ENCODE measurements at places on chromosomes 5 and 9. TPM values are rescaled to one million over a fixed set of nuclear protein-coding genes. Genes with fewer than 3 reads are reported as not detected.
A peak's percentile ranks its signal among the peaks of the same experiment; 100 is the strongest.

The RMI1 gene
- 9.0 TPM for total RNA-seq

The ACOT12 gene
- total RNA-seq, result 0.85 TPM

The PCDHGB5 gene
- total RNA-seq, result 19.8 TPM

The FOXD1 gene
- 3.4 TPM for total RNA-seq

The ZNF367 gene
- 2.1 TPM for total RNA-seq

The LHX3 gene
- total RNA-seq, result not detected

The THBS4 gene
- total RNA-seq, result 27.4 TPM

The TEK gene
- total RNA-seq, result 6.0 TPM

The PCDHB12 gene
- total RNA-seq, result 8.8 TPM

The CTSL gene
- 61.5 TPM for total RNA-seq

The MCC gene
- 17.5 TPM for total RNA-seq

DNA sequence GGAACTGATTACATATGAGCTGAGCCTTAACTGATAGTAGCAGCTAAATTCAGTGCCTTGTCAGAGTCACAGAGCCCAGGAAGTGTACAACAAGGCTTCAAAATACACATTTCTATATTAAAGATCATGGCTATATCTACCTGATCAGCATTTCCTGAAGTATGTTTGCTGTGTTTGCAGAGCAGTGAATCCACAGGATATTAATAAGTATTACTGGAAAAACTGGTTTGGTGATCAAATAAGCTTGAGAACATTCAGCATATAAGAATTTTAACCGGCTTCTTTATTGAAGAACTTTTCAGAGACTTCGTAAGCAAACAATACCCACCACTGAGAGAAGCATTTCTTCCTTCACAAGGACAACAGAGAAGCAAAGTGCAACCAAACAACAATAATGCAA is 227.0 kb downstream of the ELAVL2 start:
- DNase-seq, result no peak

DNA sequence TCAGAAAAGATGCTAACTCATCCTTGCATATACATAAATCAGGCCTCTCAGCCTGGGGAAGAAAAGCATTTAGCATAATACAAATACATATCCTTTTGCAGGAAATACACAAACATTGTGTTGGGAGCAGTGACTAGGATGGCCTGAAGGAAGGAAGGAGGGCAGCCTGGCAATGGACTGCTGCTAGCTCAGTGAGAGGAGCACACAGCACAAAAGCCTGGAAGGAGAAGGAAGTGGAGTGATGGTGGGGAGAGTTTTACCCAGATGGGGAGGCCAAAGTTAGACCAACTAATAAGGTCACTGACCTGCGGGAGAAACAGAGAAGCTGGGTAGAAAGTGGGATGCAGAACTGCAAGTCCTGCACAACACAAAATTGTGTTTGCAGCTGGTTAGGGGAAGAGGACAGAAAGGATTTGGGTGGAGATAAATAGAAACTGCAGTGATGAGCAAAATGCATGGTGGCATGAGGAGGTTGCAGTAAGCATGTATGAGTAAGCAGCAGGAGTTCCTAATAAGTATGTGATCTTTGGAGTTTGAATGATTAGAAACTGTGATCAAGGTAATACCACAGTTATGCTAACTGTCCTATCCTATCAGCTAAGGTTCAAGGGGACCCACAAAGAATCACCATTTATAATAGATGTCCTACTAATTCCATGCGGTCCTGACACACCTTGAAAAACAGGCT is 39.5 kb downstream of the SEMA6A start:
- DNase-seq, result no peak

GRCh38 chr9:37293664-37294524 is 128.6 kb upstream of the GRHPR start:
- DNase-seq, result no peak

DNA sequence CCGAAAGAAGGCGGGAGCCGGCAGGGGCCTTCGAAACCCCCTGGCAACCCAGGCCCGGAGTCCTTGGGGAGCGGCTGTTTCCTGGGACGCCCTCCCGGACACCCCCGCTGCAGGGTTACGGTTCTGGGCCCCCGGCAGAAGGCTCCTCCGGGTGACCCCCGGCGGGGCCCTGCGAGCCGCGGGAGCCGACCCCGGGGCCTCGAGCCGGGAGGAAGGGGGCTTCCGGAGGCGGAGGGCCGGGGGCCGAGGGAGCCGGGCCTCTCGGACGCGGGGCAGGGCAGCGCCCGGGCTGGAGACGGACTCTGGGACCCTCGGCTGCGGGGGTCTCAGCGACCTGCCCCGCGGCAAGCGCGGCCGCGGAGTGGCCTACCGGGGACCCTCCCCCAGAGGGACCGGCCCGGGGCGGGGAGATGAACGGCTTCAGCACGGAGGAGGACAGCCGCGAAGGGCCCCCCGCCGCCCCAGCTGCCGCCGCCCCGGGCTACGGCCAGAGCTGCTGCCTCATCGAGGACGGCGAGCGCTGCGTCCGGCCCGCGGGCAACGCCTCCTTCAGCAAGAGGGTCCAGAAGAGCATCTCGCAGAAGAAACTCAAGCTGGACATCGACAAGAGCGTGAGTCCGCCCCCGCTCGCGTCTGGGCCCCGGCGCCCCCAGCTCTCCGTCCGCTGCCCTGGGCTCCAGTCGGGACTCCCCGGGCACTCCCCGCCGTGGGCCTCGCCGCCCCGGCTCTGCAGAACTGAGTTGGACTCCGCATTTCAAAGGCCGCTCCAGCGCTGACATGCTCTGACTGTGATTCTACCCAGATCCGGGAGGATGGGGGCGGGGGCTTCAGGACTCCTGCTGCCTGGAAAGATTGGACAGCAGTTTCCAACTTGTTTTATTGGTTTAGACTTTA is 645 bp downstream of the SAP30L start:
- peak; percentile 57 for DNase-seq

DNA sequence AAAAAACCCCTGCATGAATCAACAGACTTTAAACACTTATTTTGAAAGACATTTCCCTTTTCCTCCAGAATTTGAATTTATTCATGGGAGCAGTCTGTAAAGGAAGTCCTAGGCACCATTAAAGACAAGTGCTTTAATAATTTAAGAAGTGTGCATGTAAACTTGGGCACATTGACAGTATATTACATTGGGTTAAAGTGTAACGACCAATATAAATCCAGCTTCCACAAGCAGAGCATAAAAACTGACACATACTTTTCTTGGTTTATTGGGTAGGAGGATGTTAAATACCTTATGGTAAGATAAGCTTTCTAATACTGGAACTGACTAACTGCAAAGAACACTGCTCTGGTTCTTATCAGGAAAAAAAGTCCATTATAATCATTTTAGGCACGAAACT is 1.2 kb upstream of the ENTREP1 start:
- no peak for DNase-seq

GRCh38 chr5:80205846-80206245 is 50.0 kb downstream of the SERINC5 start:
- DNase-seq, result no peak

- DNase-seq, result no peak
Measured at GRCh38 chr5:167049771-167050567, 1241.5 kb upstream of the WWC1 start.

DNA sequence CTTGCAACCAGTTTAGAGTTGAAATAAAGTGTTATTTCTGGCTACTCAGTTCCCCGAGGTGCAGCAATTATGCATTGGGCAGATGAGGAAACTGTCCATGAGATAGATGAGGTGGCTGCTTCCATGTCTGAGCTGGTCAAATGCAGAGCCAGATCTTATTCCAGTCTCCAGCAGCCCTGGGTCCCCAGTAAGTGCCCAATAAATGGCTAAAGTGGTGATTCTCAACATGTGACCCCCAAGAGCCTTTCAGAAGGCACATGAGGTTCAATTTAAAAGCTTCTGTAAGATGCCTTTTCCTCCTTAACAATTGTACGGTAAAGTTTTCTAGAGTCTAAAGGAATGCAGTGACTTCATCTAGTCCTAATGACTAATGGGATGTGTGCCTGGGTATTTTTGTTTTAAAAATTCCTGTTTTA is 17.5 kb downstream of the ATOX1 start:
- no peak for DNase-seq

DNA sequence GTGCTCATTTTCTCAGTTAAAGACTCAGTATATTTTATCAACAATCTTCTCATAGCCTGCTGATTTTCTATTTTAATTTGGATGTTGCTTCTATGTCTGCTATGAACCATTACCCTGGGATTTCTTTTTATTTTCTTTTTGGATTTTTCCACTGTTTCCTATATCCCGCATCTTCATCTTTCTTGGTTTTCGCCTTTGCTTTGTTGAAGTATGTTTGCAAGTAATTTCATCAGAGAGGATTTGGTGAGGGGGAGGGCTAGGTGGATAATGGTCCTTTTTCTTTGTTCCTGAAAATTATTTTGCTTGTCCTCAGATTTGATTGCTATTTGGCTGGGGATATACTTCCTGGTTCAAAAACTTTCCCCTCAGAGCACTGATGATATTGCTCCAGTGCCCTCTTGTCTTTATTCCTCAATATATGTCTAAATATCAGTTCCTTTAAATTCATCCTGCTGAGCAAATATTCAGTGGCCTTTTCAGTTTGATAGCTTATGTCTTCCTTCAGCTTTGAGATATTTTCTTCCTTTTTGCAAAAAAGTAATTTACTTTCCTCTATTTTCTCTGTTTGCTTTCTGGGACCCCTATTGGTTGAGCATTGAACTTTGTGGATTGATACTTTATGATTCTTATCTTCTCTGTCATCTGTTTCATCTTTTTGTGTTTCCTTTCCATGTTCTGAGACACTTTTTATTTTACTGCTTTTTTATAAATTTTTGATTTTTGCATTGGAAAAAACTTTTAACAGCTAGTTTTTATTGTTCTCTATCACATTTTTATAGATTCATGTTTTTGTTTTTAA is 227.6 kb upstream of the ELL2 start:
- no peak for DNase-seq

GRCh38 chr5:178839319-178839704 is 20.4 kb upstream of the ZNF354B start:
- DNase-seq, result peak; percentile 61

DNA sequence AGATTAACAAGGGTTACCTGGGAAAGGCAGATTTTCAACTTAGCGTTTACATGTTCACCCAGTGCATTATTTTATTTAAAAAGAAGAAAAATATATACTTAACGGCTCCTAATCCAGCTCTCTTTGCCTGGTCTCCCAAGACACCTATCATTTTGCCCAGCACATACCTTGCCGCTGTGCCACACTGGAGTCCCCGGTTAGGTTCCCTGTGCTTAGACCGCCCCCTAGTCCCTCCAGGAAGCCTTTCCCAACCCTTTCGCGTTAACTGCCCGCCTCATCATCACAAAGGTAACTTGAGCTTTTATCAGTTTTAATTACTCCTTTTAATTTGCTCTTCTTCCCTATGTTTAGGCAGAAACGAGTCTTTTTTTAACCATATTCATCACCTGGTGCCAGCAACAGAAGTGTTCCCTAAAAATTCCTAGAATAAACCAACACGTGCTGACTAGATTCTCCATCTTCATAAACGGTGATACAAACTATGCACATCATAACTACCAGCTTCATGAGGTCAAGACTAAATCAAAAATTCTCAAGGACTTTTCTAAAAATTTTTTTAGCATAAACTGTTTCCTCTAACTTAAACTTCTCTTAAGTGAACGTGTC is 19.7 kb downstream of the DNAJA1 start:
- DNase-seq, result peak; percentile 50

- DNase-seq, result no peak
Measured at GRCh38 chr9:98453589-98454311, 198.3 kb upstream of the TBC1D2 start.

- no peak for DNase-seq
Measured at GRCh38 chr9:97508852-97509251, 7.4 kb downstream of the TMOD1 start.

- peak; percentile 39 for DNase-seq
Measured at GRCh38 chr5:72226950-72227349, 93.1 kb downstream of the MRPS27 start.

Data from dorsolateral prefrontal cortex (tissue), 122 donors.